ENCODE measurements at places on chromosomes 5 and 9.

DNA sequence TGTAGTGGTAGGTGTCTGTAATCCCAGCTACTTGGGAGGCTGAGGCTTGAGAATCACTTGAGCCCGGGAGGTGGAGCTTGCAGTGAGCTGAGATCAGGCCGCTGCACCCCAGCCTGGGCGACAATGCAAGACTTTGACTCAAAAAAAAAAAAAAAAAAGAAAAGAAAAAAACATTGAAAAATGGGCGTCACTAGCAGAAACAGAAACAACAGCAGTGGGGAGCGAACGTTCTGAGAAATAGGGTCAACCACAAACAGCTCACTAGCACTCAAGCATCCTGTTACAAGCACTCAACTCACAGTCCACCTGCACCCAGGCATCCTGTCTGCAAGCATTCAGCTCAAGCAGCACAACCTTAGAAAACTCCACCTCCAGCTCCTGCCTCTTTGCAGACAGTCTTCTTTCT lies 17.2 kb downstream of the TRIM14 start:
- ATAC-seq = no peak

- no peak for ATAC-seq
Observed at GRCh38 chr5:154520861-154521453, 42.9 kb upstream of the HAND1 start.

DNA sequence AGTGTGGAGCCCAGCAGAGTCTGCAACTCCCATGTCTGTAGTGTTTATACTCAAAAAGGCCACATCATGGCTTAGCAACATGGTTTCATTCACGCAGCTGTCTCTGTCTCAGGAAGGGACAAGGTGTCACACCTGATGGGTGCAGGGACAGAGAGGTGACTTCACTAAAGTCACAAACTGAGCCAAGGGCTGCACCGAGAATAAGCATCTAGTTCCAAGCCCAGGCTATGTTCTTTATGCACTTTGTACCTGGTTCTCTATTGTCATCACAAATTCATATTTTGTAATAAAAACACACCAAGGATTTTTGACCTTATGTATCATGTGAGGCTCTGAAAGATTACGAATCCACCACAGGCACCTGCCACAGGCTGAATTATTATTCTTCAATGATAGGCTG lies 64.9 kb upstream of the STK32A start:
- no peak for ATAC-seq

- ATAC-seq = no peak
Observed at GRCh38 chr9:4494332-4494731, 4.1 kb downstream of the SLC1A1 start.

- no peak for ATAC-seq
Observed at GRCh38 chr9:103802068-103802467, 292.0 kb upstream of the SMC2 start.

DNA sequence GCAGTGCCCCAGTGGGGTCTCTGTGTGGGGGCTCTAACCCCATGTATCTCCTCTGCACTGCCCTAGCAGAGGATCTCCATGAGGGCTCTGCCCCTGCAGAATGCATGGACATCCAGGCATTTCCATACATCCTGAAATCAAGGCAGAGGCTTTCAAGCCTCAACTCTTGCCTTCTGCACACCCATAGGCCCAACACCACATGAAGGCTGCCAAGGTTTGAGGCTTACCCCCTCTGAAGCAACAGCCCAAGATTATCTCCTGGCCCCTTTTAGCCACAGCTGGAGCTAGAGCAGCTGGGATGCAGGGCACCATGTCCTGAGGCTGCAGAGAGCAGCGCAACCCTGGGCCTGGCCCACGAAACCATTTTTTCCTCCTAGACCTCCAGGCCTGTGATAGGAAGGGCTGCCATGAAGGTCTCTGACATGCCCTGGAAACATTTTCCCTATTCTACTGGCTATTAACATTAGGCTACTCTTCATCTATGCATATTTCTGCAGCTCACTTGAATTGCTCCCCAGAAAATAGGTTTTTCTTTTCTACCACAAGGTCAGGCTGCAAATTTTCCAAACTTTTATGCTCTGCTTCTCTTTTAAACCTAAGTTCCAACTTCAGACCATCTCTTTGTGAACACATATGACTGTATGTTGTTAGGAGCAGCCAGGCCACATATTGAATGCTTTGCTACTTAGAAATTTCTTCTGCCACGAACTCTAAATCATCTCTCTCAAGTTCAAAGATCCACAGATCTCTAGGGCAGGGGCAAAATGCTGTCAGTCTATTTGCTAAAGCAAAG lies 18.4 kb downstream of the NR3C1 start:
- ATAC-seq = no peak

- ATAC-seq = no peak
Observed at GRCh38 chr5:94691949-94692348, 73.5 kb downstream of the SLF1 start.

DNA sequence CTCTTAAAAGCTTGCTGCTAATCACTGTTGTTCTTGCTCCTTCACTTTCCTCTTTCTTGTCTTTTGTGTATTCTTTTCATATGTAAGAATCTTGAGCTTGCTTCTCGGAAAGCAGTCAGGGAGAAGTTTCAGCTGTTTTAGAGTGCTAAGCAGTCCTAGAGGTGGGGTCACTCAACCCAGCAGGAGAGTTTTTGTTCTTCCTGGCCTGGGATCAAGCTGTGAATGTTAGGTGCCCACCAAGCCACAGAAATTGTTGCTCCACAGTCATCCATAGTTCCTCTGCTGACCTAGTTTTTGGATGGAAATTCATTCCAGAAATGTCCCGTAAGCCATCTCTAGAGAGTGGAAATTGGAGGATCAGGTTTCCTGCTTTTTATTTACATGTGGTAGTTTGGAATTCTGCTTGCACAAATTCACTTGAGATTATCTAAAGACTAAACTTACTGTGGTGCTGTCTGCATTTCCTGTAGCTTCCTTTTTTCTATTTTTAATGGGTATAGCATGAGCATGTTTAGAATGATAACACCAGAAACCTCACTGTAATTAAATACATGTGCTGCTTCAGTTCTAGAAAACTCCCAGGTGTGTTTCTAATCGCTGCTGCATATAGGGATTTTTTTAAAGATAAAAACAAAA lies 108.7 kb downstream of the MAST4 start:
- no peak for ATAC-seq

GRCh38 chr5:133362438-133362837 lies 249.9 kb downstream of the FSTL4 start:
- ATAC-seq = no peak

GRCh38 chr5:119370486-119370885 lies 14.7 kb downstream of the TNFAIP8 start:
- ATAC-seq = peak; percentile 28

DNA sequence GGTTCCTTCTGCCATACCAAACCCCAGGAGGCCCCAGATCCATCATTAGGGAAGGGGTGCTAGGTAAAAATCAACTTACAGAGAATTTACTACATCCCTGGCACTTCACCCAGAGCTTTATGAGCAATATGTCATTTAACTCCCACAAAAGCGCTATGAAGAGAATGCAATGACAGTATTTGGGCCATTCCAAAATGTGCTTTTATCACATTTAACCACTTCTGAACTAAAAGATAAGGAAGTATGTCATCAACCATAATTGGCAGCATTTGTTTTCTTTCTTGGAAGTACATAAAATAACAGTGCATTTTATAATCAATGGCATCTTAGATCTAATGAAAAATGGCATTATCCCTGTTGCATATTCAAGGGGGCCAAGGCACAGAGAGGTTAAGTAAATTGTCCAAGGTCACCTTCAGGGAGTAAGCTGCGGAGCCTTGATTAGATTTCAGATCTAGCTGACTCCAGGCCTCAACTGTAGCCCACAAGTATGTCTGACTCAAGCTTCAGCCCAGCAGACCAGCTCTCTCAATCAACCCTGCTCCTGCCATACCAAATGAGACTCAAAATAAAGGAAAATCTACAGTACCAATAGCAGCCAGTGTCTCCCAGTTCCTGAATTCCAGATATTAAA lies 16.5 kb downstream of the SH3TC2 start:
- ATAC-seq = no peak

- ATAC-seq = no peak
Observed at GRCh38 chr5:156491766-156492165, 164.8 kb downstream of the SGCD start.

DNA sequence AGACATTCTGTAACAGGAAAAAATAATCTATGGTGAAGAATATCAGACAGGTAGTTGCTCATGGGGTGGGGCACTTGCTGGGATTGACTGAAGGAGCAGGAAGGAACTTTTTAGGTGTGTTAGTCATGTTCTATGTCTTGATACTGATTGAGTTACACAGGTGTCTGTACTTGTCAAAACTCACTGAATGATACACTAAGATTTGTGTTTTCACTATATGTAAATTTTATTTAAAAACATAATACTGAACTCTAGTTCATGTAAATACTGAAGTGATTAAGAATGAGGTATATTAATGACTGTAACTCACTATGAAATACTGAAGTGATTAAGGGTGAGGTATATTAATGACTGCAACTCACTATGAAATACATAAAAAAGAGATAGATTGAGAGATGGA lies 28.5 kb downstream of the IL6ST start:
- ATAC-seq = no peak

DNA sequence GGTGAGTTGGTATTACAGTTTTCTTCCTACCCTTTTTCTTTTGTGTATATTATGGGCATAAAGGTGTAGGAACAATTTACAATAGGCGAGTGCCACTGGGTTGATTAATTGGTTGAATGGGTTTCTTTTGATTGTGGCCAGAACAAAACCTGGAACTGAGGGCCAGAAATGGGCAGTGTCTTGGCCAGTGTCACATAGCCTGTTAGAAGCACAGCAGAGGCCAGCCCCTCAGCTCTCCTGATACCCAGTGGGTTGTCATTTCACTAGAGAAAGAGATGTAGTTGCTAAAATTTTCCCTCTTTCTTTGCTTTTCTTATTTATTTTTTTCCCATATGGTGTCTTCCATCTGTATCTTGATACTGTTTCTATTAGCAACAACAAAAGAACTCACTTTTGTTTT lies 38.8 kb upstream of the SEMA6A start:
- no peak for ATAC-seq

- no peak for ATAC-seq
Observed at GRCh38 chr5:80864706-80865435, 95.3 kb upstream of the RASGRF2 start.

DNA sequence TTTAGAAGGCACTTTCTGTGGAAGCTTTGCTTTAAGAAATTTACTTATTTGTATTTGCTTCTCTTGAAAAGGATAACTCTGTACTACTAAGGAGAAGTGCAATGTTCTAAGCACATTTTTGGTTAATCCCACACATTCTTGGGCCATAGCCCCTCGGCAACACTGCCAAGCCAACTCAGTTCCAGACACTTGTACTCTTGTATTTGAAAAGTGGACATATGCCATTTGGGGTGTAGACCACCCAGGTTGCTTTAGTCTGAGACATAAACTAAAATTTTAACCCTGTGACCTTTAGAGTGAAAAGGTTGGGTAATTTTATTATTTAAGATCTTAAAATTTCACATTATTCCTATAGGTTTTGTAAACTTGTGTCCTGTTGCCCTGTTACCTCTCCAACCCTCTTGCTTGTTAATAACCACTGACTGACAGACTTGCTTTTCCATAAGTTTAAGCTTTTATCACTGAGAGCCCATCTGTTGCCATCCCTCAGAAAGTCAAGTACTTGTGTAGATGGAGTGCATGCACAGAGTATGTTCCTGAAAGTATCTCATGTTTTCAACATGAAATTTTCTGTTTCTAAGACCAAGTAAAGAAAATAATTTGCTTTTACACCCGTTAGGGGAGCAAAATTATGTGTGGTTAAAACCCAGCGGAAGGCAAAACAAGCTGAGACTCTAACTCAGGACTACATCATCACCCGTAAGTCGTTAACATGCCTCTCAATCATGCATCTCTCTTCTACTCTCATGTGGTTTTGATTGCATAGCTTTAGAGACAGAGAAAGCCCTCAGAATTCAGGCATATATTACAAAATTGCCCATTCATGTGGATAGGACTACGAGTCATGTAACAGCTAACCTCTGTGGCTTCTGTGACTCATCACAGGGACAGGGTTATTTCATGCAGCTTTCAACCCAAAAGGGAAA lies 117.3 kb downstream of the GDNF start:
- no peak for ATAC-seq

GRCh38 chr9:129702589-129703520 lies 37.4 kb downstream of the PRRX2 start:
- no peak for ATAC-seq

DNA sequence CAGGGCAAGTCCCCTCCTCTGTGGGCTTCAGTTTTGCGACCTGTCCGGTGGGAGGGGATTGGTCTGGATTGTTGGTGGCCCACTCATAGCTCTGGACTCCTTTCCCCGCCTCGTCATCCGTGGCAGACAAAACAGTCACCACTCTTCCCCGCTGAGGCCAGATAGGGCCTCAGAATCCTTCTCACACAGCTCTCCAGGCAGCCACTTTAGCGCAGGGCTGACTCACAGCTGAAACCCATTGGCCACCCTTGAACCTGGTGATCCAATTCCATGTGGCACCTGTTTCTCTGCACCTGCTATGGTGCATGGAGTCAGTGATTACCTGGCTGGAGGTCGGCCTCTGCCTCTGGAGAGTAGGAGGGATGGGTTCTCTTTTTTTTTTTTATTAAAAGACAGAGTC lies 15.8 kb upstream of the CACFD1 start:
- ATAC-seq = no peak

DNA sequence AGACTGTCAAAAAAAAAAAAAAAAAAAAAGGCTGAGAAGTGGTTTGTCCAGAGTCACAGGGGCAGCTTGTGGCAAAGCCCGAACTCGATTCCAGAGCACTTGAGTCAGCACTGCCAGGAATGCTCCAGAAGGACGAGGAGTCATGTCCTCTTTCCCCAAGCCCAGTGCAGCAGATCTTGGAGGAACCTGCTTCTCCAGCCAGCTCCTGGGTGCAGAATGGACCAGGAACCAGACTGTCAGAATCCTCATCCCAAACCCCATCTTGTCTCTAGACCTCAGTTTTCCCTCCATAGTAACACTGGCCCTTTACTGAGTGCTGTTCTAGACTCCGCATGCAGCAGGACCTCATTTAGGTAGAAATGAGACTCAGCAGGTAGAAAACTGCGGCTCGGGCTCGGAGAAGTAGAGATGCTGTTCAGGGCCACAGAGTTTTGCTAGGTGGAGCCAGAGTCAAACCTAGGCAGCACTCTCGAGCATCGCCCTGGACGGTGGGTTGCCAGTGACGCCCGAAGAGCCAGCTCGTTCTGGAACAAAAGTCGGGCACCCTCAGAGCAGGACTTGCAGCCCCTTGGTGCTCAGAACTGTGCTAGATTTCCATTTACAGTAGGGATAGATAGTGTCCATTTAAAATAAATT lies 15.4 kb downstream of the CD74 start:
- no peak for ATAC-seq

DNA sequence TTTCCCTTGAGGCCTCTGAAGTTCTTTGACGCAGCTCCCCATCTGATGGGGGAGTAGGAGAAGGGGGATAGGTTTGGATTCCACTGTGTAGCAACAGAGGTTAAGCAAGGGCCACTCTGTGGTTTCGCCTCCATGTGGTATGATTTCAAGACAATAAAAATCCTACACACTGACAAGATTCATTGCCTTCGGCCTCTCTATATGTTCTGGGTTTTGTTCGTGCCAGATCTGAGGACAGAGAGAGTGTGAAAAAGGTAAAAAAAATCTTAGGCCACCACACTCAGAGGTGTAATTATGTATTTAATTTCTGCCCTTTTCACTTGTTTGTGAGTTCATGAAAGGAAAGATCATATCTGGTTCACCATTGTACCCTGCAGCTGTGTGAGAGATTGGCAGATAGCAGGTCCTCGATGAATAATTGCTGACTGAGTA lies 715.2 kb upstream of the ZNF608 start:
- no peak for ATAC-seq

GRCh38 chr5:11777096-11777495 lies 127.2 kb downstream of the CTNND2 start:
- no peak for ATAC-seq

GRCh38 chr5:50365426-50366251 lies 75.4 kb downstream of the EMB start:
- ATAC-seq = peak; percentile 79

All from gastroesophageal sphincter (tissue), 4 donors.